ENCODE measurements at places on chromosomes 7 and 10. TPM values are rescaled to one million over a fixed set of nuclear protein-coding genes. Genes with fewer than 3 reads are reported as not detected.

GRCh38 chr7:157271991-157272324, 64.8 kb upstream of the DNAJB6 start:
- DNase-seq = peak; percentile 80

DNA sequence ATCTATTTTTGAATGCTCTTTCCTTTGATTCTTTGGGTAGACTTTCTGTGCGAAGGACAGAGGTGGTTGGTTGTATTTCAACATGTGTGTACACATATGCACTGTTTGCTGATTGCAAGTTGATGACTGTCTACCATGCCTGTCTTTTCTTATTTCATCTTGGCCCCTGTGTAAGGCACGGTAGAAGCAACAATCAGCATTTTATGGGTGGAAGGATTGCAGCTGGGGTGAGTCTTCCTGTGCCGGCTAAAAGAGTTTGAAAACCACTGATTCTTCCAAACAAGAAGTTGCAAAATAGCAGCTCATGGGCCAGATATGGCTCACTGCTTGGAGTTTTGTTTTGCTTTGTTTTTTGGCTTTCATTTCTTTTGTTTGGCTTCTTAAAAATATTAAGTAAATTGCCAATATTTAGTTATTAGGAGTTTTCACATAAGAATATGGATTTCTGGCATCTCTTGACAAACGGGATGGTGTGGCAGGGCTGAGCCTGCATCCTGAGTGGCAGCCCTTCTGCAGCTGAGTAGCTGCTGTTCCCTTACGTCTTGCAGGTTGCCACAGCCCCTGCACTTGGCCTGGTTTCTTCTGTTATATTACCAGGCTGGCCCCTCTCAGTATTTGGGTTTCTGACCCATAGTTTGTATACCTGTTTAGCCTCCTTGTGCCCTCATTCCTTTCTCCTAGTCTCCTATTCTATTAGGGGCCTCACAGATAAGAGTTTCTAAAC, 7.2 kb downstream of the ZNF862 start:
- no peak for DNase-seq

DNA sequence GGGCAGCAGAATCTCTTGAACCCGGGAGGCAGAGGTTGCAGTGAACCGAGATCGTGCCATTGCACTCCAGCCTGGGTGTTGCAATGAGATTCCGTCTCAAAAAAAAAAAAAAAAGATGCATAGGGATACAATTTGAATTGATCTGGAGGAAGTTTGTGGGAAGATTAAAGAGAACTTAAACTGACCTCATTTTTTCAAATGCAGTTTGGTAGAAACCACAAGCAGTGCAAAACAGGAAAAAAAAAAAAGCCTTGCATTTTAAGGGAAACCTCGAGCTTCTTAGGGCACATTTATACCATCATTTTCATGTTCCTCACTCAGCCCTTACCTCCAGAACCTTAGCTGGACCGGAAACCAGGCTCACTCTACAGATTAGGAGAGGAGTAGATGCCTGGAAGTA, 2.8 kb downstream of the KCTD7 start:
- DNase-seq = no peak

Gene GIMAP4
- total RNA-seq = not detected
